ENCODE measurements at places on chromosomes 6 and 20.

- no peak for DNase-seq
Observed at GRCh38 chr6:39530201-39530759, 194.9 kb downstream of the KIF6 start.

DNA sequence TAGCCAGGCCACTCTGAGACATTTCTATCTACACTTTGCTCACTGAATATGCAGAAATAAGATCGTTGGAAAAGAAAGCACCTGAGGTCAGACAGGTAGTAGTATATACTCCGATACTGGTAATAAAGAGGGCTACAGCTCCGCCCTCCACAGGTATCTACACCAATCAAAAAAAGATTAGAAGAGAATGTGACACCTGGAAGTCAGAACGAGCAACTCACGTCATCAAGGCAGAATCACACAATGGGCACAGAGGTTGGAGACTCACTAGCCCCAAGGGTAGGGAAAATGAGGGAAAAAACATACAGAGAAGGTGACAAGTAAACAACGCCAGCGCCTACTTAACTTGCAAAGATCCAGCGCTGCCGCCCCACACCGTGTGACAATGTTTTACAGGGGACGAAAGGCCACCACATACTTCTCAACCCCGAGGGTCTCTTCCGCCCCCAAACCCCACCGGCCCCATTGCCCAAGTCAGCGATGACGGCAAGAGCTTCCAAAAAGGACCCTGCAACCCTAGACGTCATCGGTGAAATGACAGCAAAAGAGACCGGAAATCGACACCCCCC, 653 bp downstream of the LMBRD1 start:
- DNase-seq = no peak

DNA sequence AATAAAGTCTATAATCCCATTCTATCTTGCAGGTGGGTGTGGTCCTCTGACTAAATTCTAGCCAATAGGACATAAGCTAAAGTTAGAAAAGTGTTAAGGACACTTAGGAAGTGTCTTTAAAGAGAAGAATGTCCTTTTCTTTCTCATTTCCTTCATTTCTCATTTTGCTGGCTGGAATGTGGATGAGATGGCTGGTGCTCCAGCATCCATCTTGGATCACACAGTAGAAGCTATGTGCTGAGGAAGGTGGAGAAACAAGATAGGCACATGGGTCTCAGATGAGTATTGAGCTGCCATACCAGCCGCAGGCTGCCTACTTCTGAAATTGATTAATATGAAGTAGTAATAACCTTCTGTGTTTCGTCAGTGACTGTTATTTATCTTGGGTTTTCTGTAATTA, 289.0 kb downstream of the LRFN2 start:
- no peak for DNase-seq

DNA sequence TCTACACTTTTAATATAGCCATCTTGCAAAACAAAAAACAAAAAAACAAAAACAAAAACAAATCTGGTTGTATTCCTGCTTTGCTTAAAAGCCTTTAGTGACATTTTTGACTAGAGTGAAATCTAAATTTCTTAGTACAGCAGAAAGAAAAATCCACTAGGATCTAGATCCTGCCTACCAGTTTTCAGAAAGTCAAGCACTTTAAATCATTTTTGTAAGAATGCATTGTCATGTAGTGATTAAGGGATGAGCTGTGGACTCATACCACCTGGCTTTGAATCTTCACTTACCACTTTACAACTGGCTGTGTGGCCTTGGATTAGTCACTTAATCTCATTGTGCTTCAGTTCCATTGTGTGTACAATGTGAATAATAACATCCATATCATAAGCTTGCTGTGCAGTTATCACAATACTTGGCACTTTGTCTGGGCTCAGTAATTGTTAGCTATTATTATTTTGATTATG, 4.0 kb downstream of the MKKS start:
- no peak for DNase-seq

DNA sequence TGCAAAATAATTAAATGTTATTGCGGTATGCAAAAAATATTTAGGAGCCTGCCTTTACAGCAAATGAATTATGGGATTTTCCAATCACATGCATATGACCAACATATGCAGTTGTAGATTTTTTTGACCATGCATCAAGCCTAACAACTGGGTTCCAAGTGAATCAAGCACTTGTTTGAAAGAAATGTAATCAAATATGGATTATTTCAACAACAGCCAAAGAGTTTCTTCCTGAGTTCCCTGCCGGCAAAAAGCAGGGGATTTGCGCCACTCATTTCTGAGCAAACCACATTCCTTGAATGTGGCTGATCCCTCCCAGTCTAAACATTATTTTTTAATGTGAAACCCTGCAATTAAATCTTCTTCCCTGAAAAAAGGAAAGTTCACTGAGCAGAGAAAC, 100.1 kb upstream of the ADTRP start:
- DNase-seq = no peak

DNA sequence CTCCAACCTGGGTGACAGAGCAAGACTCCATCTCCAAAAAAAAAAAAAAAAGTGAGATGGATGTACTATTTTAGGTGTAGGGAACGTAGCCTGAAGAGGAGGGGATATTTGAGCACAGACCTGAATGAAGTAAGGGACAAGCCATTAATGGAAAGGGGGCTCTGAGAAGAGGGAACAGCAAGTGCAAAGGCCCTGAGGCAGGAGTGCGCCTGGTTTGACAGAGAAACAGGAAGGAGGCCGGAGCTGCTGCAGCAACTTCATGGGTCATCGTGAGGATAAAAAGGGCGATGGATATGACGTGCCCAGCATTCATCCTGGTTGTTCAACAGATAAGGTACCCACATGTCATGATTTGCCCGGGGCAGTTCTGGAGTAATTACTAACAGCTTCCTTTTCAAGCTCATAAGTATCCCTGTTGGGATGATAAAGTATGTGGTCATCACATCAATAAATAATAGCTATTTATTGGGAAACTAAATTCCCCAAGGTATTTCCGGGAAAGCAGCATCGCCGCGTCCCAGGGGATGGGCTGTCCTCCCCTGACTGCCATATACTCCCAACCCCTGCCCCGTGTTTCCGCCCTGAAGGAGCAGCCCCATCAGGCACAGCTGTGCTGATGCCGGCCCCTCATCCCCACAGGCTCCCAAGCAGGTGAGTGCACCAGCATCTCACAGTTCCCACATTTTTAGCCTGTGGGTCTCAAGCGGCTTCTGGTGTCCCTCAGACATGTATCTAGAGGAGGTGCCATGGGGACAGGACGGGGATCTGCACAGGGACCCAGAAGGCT, 43.4 kb downstream of the DLGAP4 start:
- no peak for DNase-seq
